Astrocyte of the cerebellum (primary cell): ENCODE measurements at places on chromosomes 11 and 22.

- DNase-seq, result no peak
Observed at GRCh38 chr11:126189109-126189929, 22.1 kb downstream of the RPUSD4 start.

DNA sequence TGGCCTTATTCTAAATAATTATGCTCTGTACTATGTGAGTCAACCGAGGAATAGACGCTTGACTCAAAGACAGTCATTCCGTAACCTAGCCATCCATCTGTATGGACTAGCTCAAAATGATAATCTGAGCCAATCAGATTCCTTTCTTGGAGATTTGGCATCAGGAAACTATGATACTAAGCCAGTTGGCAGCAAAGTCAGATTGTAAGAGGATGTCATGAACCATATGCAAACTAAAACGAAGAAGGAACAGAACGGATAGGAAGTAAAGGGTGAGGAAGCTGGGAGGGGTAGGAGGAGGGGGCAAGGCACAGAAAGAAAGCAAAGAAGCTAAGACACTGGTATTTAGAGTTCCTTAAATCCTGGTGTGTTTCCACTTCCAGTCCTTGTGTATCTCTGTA is 10.7 kb upstream of the SESN3 start:
- no peak for DNase-seq

GRCh38 chr11:95592471-95592870 is 197.1 kb downstream of the FAM76B start:
- no peak for DNase-seq

DNA sequence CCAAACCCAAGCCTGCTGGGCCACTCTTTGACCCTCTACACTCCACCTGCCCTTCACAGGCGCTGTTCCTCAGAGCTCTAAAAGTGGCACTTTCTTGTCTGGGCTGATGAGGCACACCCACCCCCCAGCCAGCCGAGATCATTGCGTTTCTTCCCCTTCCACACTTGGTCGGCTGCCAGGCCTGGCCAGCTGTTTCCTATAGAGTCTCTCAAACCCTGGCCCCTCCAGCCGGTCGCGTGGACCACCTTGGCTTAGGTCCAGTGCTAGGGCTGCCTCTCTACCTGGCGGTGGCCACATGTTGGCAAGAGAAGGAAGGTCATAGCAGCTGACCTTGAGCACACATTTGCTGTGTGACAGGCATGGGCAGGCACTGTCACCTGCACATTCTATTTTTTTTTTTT is 60.6 kb downstream of the PPP6R2 start:
- no peak for DNase-seq

DNA sequence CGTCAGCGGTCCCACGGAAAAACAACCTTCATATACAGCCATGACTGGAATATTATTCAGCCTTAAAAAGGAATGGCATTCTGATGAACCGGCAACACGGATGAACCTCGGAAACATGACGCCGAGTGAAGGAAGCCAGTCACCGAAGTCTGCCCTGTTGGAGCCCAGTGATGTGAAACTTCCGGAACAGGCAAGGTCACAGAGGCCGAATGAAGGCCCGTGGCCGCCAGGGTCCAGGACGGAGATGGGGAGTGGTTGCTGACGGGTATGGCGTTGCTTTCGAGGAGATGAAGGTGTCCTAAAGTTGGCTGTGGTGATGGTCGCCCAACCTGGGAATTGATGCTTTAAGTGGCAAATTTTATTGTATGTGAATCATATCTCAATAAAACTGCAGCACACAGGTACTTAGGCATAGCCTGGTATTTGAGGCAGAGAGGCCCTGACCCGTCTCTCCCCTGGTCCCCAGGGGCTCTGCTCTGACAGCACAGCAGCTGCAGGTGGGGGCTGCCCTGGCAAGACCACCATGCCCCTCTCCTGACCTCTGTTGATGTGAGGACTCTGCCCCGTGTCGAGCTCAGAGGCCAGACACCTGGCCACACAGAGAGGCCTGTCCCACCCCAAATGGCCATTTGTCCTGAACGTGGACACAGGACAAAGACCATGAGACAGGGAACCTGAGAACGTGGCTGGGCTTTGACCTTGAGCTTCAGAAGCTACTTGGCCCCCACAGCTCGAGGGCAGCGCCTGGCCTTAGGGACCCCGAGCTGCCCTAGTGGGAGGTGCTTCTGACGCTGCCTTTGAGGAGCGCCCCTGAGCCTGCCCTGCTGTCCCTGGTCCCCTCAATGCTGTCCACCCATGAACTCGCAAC is 1090.8 kb downstream of the BRD1 start:
- no peak for DNase-seq

GRCh38 chr22:31150615-31151014 is 9.4 kb upstream of the RNF185 start:
- no peak for DNase-seq

DNA sequence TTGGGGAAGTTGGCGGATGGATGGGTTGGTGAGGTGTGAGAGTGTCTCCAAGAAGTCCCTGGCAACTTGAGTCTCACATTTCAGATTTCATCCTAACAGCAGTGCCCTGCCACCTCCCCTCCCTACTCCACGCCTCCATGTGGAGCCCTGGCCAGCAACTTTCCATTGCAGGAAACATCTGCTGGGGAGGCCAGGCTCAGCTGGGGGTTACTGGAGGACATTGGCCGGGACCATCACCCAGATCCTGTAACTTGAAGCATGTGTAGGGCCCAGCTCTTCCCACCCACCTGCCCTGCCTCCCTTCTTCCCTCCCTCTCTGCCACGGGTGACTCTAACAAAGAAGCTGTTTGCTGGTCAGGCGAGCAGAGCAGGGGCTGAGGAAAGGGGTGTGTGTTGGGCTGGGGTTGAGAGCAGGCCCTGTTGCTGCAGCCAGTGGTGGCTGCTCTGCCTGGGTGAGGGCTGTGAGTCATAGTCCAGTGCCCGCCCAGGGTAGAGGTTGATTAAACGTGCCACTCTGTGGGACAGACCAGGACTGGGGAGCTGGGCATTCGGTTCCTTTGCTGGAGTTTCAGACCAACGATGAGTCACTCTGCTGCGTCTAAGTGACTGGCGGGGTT is 64.0 kb downstream of the SCN3B start:
- DNase-seq, result no peak

DNA sequence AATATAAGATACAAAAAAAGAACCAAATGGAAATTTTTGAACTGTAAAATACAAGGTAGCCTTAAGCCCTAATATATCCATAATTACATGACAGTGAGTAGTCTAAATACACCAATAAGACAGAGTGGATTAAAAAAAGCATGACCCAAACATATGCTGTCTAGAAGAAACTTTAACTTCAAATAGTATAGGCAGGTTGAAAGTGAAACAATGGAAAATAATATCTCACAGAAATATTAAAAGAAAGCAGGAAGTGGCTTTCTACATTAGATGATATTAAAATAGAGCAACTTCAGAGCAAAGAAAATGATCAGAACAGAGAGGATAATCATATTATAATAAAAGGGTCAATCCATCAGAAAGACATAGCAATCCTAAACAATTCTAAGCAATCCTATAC is 21.8 kb downstream of the DCUN1D5 start:
- DNase-seq, result no peak

GRCh38 chr11:61791737-61792309 is 576 bp downstream of the TMEM258 start:
- peak; percentile 94 for DNase-seq

DNA sequence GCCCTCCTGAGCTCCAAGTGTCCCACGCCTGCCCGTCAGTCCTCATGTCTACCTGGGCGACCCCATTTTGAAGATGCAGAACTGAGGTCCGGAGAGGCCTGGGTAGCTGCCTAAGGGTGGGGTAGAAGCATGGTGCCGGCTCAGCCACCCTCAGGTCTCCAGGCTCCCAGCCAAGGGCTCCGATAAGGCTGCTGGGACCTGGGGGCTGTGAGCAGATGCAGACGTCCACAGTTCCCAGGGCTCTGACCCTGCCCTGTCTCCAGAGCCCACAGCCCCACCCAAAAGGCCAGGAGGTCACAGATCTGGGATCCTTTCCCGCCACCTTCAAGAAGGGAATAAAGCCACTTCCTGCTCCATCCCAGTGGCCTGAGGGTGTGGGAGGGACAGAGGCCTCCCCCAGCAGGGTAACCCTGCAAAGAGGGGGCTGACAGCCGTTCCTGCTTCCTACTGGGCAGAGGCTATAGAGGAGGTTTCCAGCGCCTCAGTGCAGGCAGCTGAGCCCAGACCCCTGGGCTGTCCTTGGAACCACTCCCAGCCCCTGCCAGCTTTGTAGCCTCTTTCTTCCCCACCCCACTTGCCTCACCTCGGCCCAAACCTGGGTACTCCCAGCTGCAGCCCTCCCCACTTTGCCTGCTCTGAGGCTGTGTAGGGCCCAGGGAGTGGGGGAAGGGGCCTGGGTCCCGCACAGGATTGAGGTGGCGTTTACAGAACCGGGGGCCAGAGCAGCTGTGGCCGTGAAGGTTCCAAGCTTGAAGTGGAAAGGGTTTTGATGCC is 85.5 kb downstream of the CDKN1C start:
- no peak for DNase-seq

DNA sequence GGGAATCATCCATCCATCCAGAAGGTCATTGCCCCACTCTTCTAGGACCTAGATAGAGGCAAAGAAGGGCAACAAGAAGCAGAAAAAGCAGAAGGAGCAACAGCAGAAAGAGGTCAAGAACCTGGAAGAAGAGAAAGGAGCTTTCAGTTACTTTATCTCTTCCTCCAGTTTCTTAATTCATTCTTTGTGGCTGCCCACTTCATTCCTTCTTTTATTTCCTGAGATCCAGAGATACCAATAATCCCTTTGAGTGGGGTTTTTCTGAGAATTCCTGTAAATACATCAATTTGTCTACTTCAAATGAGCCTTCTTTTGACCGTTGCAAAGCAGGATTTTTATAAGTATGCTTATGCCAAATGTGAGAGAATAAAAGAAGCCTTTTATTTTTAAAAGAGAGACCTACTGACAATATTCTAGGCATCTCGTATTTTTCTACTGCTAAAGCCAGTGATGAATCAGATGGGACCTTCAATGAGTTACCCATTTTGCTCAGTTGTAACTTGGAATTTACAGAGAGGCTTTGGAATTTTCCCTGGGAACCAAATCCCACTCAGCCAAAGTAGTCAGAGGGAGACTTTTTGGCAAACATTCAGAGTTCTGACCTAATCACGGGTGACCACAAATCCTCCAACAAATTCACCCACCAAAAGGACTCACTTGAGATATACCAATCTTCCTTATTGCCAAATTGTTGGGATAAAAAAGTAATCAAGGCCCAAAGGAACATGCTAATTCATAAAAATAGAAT is 54.9 kb downstream of the ZC3H12C start:
- peak; percentile 80 for DNase-seq

- peak; percentile 69 for DNase-seq
Observed at GRCh38 chr11:12159351-12160099, 49.1 kb downstream of the MICAL2 start.

- DNase-seq, result no peak
Observed at GRCh38 chr22:46079093-46079860, 71.0 kb upstream of the PPARA start.

DNA sequence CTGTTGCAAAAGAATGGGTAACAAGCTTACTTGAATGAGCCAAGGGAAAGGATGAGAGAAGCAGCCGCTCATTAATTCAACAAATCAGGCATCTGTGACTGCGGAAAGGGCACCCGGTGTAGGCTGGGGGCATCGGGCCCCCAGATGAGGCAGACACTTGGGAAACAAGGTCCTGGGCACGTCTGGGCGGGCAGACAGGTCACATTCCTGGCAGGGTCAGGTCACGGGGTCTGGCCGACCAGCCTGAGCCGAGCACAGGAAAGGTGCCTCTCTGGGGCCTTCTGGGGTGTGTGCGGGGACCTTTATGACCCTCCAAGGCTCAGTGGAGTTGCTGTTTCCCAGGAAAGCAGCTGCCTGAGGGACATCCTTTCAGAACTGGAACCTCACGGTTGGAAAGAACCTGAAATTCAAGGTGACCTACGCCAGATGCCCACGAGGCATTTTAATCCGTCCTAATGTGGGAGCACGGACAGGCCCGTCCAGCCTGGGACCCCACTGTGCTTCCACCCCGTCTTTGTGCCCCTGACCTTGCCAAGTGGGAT is 57.1 kb downstream of the ST14 start:
- DNase-seq, result no peak

DNA sequence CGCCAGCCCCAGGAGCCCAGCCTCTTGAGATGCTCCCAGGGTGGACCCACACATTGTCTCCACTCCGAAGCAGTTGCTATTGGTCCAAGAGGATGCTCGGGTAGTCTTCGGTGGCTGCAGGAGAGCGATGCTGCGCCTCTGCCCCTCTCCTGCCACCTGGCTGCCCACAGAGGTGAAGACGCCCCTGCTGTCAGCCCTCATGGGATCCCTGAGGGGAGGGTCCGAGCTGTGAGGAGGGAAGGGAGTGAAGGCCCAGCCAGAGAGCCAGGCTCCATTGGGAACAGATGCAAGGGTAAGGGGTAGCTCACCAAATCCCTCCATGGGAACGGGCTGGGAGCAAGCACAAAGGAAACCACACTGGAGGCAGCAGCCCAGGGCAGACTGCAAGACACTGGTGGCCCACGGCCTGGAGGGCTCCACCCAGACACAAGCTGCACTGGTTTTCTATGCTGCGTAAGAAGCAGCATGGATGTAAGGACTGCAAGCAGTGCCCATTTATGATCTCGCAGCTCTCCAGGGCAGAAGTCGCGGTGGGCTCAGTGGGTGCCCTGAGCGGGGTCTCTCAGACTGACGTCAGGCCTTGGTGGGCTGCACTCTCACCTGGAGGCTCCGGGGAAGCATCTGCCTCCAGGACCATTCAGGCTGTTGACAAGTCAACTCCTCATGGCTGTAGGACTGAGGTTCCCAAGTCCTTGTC is 15.7 kb downstream of the TSPAN32 start:
- DNase-seq, result no peak

GRCh38 chr22:19892257-19892879 is 37.7 kb upstream of the GNB1L start:
- DNase-seq, result no peak

- no peak for DNase-seq
Observed at GRCh38 chr22:47588578-47588960, 826.1 kb downstream of the TBC1D22A start.

DNA sequence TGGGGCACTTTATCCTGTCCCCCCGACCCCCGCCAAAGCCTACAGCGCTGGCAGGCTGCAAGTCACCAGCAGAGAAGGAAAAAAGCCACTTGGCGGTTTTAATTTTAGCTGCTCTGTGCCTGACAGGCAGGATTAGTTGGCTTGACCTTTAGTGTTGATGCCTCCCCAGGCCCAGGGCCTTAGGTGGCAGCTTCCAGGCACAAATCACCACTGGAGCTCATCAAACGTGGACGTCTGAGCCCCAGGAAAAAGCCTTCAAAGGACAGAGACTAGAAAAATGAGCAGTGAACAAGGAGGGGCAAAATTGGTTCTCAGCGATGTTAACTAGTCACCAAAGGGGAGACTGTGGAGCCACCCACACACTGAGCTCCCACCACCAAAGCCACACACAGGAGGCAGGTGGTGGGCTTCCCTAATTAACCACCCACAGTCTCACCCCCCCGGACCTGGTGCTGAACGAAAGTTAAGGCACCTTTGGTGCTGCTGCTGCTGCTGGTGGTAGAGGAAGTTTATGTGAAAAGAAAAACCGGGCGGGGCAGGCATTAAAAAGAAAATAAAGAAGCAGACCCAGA is 4.4 kb upstream of the PYGM start:
- no peak for DNase-seq

DNA sequence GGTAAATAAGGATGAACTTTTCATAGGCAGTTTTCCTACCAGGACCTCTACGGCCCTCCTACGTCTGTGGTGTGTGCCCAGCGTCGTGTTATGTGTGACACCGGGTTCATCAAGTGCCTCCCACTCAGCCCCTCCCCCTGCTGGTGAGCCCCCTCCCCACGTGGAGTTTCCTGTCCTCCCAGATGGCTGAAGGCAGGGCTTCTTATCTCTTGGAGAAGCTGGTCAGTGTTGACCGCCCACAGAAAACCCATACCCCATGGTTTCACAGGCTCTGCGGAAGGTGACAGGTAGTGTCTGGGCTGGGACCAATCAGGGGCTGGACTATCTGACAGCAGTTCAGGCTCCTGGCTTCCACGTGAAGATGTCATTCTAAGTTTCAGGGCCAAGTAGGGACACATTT is 393.5 kb downstream of the TBC1D22A start:
- DNase-seq, result no peak
